ENCODE measurements at places on chromosomes 7 and 10.

DNA sequence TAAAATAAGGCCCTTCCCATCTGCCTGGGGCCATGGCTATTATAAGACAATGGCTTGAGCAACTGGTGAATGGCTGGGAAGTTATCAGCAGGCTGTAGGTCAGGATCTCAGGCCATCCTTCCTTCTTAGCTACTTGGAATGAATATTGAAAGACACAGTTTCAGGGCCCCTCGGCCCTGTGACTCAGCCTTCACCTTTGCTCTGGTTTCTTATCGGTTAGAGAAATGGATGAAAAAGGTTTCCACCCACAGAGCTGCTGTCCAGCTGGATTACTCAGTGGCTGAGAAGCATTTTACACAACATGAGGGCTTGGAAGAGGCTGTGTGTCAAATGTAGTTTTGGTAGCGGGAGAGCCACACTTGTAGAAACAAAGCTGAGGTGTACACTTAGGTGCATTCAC lies 9.4 kb downstream of the ACSL5 start:
- peak; percentile 42 for DNase-seq

DNA sequence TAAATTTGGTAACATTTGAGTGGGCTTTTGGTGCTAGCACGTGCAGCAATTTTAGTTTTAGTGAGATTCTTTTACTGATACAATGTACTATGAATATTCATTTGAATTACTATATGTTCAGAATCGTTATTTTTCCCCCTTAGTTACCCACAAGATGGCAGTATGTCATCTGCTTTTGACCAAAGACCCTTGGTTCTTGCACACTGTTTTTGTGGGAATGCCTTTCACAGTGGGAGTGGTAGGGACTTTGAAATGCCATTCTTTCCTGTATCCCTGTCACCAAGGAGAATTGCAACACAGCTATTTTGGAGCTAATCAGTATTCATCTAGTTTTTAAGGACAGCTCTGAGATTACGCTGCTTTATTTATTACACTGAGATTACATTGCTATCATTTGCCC lies 40.6 kb downstream of the SEC23IP start:
- DNase-seq, result no peak

GRCh38 chr7:70540641-70541040 lies 591.3 kb upstream of the GALNT17 start:
- no peak for DNase-seq

DNA sequence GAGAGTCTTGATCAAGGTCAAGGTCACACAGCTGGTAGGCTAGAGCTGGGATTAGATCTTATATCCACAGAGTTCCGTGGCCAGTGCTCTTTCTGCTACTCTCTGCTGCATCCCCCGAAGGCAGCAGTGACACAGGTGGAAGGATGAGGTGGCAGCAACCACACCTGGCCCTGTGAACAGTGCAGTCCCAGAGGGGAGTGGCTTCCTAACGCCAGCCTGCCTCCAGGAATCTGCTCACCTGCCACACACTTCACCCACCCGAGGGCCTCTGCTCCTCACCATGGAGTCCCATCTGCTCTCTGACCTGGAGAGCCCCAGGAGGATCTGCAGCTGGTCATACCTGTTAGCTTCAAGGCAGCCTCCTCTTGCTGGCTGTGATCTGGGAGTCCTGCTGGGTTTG lies 484.2 kb downstream of the PLXNA4 start:
- no peak for DNase-seq

DNA sequence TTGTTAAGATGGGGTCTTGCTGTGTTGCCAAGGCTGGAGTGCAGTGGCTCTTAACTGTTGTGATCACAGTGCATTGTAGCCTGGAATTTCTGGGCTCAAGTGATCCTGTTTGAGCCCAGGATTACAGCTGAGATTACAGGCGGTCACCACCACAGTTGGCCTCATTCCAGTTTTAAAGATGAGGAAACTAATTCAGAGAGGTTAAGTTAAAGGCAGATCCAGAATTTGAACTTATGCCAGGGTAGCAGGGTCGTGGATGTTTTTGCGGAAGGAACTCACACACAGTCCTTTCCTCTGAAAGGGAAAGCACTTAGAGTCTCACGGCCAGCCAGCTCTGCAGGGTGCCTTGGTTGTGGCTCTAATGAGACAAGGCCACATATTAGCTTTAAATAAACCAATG lies 84.7 kb downstream of the MMRN2 start:
- DNase-seq, result peak; percentile 75

DNA sequence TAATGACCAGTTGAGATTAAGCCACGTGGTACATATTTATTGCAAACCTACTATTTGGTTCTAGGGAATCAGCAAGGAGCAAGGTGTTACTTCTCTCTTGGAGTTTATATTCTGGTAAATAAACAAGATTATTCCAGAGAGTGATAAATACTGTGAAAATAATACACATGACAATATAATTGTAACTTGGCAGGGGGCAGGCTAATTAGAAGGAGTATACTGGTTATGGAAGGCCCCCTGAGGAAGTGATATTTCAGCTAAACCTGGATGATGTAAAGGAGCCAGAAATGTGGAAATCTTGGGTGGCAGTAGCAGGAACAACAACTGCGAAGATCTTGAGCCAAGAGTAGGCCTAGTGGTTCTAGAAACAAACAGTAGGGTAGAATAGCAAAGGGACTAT lies 111.8 kb downstream of the SDK1 start:
- DNase-seq, result no peak

- DNase-seq, result peak; percentile 75
These were observed 73.6 kb downstream of the EPC1 start for GRCh38 chr10:32273336-32273735.

Data from suppressor macrophage treated with lipopolysaccharide for 1 hour (primary cell).